EH (cell line): ENCODE measurements at places on chromosomes 1 and 21.

DNA sequence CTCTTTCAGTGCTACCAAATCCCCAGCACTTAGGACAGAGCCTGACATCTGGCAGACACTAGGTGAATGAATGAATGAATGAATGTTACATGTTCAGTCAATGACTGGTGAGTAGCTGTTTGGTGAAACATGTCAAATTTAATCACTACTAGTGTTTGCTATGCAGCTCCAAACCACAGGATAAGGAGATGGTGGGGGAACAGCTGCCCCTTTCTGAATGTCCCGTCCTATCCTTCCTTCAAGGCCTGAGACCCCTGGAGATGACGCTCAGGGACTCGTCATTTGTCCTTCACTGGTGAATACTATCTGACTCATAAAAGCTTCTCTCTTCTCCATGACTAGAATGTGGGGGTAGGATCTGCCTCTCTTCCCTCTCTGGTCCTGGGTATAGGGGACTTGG lies 175.4 kb downstream of the HIVEP3 start:
- peak; percentile 49 for DNase-seq

DNA sequence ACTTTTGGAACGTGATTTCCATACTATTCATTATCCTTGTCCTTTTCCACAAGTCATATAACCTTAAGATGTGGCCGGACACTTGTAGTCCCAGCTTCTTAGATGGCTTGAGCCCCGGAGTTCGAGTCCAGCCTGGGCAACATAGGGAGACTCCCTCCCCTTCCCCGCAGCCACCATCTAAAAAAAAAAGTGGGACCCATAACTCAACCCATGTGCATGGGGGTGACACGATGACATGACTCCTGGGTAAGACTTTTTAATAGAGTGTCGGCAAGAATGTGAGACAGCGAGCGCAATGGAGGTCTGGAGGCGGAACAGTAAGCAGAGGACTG lies 25.7 kb downstream of the MIA3 start:
- no peak for DNase-seq

DNA sequence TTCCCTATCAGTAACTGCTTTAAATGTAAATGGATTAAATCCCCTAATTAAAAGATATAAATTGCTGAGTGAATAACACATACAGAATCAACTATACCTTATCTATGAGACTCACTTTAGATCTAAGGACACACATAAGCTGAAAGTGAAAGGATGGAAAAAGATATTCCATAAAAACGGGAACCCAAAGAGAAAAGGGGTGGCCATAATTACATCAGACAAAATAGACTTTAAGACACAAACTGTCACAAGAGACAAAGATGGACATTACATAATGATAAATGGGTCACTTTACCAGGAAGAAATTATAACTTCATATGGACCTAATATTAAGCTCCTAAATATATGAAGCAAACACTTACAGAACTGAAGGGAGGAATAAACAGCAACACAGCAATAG lies 59.2 kb downstream of the SLC25A24 start:
- DNase-seq: no peak

GRCh38 chr1:42052072-42052699 lies 101.0 kb upstream of the GUCA2B start:
- DNase-seq: no peak

GRCh38 chr1:106880226-106880625 lies 176.2 kb upstream of the PRMT6 start:
- no peak for DNase-seq

- no peak for DNase-seq
Observed at GRCh38 chr1:9842073-9842711, 18.4 kb upstream of the CLSTN1 start.

DNA sequence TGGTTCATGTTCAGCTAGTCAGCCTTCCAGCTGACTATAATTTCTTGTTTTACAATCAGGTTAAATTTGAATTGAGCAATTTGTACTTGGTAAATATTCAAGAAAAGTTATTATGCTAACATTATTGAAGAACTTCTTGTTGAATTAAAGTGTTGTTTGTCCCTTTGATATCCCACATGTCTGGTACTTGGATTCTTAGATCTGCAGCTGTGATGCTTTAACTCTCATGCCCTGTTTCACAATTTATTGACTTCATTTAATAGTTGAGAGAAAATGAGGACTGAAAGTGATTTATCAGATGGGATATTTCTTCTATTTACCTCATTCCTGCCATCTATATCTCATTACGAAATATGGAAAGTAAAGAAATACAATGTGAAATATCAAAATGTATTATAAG lies 92.8 kb downstream of the FASLG start:
- DNase-seq: no peak

- peak; percentile 16 for DNase-seq
Observed at GRCh38 chr1:208928349-208929010, 655.0 kb upstream of the CAMK1G start.

DNA sequence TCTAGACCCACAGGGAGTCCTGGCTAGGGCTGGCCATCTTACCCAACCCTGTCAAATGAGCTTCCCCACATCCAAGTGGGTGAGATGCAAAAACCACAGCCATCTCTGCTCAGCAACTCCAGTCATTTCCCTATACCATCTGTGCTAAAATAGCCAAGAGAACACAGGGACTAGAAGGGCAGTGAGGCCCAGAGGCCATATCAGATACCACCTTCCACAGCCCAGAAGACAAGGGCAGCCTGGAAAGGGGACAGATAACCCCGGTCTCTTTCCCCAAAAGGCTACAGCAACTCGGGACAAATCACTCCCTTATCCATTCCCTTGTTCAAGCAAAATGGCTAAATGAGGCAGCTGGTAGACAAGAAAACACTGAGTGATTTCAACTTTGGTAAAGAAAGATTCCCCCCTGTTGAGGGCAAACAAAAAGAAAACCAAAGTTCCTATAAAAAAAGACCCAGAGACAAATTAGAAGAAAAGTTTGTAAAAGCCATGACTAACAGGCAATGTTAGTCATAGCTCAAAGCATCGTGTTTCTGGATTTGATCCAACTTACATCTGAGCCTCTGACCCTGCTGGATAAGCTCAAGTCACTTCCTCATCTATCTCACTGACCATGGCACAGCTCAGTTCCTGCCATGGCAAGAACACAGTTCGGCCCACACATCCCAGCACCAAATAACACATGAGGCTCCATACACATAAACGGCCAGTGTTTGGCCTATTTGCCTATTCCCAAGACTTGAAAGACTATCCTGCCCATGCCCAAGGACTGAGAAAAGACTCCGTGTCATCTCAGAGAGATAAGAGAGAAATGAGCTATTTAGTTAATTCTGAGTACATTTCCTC lies 3.1 kb downstream of the LAMB3 start:
- peak; percentile 96 for DNase-seq

DNA sequence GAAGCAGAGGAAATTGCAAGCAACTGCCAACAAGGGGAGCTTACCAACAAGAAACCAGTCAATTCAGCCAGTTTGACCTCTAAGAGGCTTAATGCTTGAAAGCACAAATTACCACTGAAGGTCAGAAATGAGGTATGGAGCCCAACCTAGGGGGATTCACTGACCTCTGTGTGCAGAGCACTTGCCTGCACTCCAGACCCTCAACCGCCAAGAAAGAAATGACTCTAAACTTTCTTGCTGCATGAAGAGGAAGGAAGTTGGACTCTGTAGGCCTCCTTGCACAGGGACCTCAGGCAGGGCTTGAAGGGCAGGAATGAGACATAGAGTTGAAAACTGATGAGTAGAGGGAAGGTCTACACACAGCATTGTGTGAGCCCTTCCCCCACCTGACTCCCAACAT lies 10.0 kb downstream of the ARMH1 start:
- no peak for DNase-seq

- no peak for DNase-seq
Observed at GRCh38 chr1:233229288-233229687, 66.2 kb downstream of the PCNX2 start.

DNA sequence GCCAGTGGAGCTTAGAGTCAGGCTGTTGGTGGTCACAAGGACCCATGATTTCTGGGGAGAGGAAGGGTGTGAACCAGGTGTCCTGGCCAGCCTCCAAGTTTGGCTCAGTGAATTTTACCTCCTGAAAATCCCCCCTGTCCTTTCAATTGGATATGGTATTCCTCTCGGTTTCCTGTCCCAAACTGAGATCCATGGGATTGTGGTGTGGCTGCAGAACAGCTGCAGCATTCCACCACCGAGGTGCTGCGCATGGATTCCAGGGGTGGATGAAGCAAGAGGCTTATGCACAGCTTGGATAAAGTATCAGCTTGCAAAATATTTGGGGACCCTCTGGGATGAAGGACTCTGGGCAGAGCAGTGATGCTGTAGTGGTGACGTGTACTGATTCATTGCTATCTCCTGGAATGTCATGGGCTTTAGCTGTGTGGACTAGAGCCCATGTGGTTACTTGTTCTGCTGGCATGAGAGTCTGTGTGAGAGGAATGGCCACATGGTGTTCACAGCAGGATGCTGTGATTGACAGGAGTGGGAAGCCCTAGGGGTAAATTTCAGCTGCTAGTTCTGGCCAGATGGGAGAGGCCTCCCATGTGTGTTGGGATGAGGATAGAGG lies 148.7 kb upstream of the SPAG17 start:
- peak; percentile 65 for DNase-seq

GRCh38 chr1:220892997-220893700 lies 13.9 kb downstream of the HLX start:
- DNase-seq: no peak

- no peak for DNase-seq
Observed at GRCh38 chr1:104868794-104869193, 1119.1 kb downstream of the AMY1C start.

- no peak for DNase-seq
Observed at GRCh38 chr1:97488530-97488929, 432.3 kb downstream of the DPYD start.

DNA sequence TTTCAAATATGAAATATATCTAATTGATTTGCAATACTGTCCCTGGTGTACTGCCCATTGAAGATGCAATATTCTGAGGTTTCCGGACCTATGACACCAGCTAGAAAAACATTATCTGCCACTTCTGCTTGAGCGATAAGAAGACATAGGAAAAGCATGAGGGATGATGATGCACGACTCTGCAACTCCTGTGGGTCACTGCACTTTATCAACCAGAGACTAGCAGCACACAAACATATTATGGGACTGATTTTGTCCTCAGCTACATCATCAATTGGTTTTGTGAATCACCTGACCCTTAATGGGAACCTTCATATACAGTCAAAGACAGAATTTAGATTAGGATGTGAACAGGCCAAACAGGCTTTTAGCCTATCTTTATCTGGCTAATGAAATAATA lies 13.8 kb upstream of the KCNA3 start:
- no peak for DNase-seq

GRCh38 chr1:217109928-217110327 lies 386.7 kb upstream of the ESRRG start:
- DNase-seq: no peak

- DNase-seq: peak; percentile 61
Observed at GRCh38 chr1:177784409-177784808, 185.4 kb downstream of the SEC16B start.

DNA sequence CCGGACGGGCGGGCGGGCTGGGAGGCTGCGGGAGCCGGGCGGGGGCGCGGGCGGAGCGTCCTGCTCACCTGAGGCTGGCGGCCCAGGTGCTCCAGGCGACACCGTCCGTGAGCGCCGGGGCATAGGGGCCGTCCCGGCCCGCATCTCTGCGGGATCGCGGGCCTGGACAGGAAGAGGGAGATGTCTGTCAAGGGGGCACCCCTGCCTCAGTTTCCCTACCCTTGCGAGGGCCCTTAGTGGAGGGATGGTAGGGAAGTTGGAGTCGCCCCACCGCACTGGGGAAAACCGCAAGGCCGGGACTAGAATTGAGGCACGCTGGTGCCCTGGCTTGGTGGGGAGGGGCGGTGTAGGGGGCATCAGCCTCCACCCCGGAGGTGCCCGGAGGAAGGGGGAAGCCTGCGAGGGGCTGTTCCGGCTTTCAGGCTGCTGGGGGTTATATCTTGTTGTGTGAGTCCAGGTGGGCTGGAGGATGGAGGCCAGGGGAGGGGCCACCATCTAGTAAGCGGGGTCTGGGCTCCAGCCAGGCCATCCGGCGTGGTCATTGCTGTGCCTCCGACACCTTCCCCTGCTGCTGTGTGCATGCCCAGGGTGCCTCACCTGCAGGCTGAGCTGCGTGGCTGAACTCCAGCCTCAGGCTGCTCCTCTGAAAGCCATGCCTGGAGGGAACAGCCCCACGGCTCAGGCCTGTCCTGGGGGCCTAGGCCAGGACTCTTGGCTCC lies 580 bp downstream of the VWA1 start:
- DNase-seq: no peak

- no peak for DNase-seq
Observed at GRCh38 chr1:191804311-191804710, 354.0 kb upstream of the RGS18 start.

GRCh38 chr1:19375631-19376400 lies 63.7 kb downstream of the SLC66A1 start:
- no peak for DNase-seq

- DNase-seq: peak; percentile 77
Observed at GRCh38 chr1:51234721-51235425, 1.2 kb upstream of the RNF11 start.

- DNase-seq: no peak
Observed at GRCh38 chr21:16086936-16087335, 357.2 kb downstream of the USP25 start.

- DNase-seq: peak; percentile 84
Observed at GRCh38 chr1:27525296-27526272, 35.6 kb upstream of the WASF2 start.

- no peak for DNase-seq
Observed at GRCh38 chr1:45863218-45863617, 59.8 kb downstream of the MAST2 start.

DNA sequence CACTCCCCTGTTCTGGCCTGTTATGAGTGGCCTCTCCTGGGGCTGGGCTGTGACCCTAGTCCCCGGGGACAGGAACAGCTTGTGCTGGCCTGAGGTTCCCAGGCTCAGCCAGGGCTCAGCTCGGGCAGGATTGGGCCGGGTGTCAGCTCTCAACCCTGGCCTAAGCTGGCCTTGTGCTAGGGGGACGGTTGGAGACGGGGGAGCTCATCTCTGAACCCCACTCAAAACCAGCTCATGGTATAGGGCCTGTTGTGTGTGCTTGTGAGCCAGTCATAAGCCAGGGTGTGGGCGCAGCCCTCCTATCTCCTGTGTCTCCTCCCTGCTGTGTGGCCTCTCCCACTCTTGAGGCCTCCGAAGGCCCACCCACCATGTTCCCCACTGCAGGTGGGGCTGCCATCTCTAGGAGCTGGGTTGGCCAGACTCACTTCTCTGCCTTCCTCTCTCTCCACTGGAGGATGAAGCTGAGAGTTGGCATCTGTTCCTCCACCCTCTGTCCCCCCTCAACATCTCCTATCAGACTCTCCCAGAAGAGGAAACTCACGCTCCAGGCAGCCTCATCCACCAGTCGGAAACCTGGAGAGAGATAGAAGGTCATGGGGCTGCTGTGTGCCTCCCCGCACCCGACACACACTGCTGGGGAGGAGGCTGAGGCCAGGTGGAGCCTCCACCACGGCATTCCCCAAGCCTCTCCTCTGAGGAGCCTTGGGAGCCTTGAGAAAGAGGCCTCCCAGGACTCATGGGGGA lies 1.4 kb downstream of the PEAR1 start:
- peak; percentile 56 for DNase-seq
